ENCODE measurements at places on chromosomes 2 and 18.

- DNase-seq, result peak; percentile 30
Observed at GRCh38 chr18:677951-678381, 20.5 kb downstream of the TYMS start.

DNA sequence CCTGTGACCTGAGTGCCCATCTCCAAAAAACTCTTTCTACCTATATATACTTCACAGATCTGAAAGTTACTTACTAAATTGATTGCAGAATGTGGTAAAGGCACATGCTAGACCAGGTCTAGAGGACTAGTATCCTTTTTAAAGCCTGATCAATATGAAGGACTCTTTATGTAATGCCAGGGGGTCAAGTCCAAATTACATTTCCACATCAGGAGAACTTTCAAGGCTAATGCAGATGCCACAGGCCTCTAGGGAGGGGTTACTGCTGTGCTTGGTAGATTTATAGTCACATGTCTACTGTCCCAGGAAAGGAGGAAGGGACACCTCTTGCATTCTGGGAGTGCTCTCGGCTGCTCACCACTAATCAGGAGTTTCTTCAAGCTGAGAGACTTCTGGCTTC lies 118.4 kb upstream of the NOSTRIN start:
- DNase-seq, result no peak

DNA sequence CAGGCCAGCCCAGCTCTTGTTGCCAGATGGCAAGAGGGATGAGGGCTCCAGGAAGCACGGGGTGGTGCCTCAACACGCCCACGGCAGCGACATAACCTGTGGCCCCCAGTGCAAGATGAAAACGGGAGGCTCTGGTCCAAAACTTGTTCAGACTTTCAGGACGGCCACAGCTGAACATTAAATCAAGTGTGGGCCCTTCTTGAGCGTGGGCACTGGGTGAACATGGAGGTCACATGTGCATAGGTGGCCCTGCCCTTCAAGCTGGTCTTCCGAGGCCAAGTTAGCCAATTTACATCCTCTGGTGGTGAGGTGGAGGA lies 77.5 kb downstream of the NDUFA10 start:
- DNase-seq, result no peak

DNA sequence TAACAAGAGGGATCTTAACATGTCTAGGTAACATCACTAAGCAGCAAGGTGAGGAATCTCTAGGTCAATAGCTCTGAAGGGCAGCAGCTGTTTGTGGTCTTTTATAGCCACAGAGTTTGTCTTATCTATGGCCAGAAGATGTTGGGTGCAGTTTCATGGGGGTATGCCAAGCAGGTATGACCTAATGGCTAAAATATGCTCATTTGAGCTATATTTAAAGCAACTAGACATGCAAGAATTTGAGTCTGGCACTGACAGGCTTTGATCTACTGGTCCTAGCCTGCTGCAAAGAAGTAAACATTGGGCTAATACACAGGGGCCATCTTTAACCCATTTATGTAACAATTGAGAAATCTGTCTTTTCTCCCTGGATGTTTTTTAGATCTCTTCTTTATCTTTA lies 13.9 kb upstream of the UGP2 start:
- no peak for DNase-seq

DNA sequence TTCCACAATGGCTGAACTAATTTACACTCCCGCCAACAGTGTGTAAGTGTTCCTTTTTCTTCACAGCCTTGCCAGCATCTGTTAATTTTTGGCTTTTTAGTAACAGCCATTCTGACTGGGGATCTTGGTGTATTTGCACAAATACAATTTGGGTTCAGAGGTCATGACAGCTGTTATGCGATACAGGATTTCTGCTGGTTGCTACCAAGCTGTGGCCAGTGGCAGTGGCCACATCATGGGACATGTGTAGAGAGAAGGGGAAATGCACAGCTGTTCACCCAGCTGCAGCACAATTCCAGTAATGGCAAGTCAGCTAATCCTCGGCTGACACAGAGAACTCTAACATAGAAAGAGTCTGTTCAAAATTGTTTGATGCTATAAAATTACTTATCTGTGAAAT lies 21.0 kb upstream of the SELENOI start:
- no peak for DNase-seq

DNA sequence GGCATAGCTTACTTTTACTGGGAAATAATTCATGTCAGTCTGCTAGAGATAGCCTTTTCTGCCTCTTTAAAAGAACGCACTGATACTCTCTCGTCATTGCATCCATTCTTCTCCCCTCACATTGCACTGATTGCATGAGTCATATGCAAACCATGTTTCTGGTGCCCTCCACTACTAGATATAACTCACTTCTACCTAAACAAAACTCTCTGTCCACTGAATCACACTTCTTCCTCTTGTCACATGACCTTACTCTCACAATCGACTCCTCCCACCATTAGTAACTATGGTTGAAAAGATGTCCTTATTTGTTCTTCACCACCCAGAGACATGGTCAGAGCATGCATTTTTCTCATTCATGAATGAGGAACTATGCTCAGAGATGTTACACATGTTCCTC lies 158.0 kb downstream of the CSRNP3 start:
- DNase-seq, result no peak

DNA sequence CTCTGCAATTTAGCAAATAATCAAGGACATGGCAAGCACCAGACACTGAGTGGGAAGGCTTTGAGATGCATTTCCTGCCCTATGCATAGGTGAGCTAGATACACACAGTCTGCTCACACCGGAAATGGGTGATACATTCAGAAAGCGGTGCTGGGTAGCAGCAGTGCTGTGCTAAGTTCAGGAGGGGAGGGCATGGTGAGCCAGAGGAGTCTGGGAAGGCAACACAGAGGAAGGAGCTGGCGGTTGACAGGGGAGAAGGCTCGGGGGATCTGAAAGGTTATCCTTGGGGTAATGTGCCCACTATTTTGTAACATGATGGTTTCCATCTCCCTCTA lies 57.4 kb upstream of the EPAS1 start:
- DNase-seq, result no peak

DNA sequence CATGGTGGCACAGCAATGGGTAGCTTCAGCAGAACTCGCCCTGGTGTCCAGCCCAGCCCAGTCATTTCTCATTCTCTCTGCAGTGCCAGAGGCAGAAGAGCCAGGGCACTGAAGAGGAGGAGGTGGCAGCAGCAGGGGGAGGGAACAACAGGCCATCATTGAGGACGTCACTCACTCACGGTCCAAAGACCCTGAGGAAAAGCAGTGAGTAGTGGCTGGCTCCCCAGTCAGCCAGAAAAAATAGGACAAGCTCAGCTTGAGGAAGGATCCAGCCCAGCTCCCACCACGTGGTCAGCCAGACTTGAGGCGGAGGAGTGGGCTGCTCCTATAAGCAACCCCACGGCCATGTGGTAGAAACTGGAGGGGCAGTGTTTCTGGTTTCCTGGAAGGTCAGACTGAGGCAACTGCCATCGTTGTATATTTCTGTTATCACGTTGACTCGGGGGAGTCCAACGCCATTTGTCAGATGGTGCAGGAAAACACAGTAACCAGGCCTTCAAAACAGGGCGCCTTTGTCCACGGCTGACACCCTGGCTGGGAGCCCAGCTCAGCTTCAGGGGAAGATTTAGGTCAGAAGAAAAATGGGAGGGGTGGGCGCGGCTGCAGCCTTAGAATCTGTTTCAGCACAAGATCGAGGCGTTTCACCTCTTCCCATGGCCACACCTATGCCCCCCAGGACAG lies 19.0 kb upstream of the TMEM247 start:
- peak; percentile 68 for DNase-seq

DNA sequence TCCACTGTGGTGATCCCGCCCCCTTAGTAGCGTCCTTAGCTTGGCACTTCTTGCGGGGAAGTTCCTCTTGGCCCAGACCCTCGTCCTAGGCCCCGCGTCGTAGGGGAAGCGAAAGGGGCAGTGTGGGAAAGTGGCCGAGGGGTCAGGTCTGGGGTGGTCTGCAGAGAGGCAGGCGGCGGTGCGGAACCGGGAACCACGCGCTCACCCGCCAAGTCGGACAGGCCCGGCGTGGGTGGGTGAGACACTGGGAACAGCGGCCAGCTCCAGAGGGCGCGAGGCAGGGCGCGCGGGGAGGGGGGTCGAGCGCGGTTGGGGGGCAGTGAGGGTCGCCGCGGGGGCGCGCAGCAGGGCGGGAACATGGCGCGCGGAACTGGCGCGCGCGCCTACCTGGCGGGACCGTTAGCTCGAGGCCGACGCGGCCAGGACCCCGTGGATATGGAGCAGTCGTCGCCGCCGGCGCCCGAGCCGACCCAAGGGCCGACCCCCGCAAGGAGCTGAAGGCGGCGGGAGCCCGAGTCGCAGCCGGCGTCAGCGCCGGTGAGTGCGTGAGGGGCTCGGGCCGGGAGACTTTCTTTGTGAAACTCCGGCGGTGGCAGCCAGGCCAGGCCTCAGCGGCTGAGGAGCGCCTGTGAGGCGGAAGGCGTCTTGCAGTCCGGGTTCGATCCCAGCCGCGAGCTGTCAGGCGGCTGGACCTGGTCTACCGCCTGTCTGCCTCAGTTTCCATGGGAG lies 2896.7 kb upstream of the TEKT4 start:
- no peak for DNase-seq

DNA sequence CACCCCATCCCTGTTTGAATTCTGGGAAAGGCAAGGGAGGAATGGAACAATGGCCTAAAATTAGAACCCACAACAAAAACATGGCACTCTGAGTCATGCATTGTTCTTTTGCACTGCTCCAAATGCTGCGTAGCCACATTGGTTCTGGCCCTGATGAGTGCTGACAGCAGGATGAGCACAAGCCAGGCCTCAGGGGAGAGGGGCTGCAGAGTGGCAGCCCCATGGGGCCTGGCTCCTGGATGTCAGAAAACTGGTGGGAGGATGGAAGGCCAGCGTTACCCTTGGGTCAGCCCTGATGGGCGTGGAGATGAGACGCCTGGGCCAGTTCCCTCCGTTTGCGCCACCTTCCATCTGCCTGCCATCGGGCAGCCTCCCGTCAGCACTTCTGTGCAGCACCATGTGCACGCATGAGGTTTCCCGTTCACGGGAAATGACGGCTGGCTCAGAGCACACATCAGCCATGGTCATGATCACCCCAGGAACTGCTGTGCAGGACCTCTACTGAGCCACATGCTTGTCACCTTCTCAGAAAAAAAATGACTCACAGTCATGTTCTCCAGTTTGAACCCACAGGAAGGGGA lies 65.6 kb downstream of the CYP26B1 start:
- no peak for DNase-seq

GRCh38 chr2:25979001-25979400 lies 3.3 kb downstream of the KIF3C start:
- no peak for DNase-seq

DNA sequence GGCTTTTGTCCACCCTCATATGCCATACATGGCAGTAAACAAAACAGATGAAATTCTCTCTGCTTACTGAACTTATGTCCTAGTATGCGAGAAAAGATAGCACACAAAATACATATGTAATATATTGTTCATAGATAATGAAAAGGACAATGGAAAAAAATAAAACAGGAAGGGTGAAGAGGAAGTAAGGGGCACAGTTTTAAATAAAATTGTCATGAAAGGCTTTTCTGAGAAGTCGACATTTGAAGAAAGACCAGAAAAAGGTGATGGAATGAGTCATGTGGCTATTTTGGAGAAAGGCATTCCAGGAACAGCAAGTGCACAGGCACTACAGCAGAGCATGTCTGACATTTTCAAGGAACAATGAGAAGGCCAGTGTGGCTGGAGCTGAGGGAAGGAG lies 56.4 kb downstream of the KCNH7 start:
- no peak for DNase-seq

DNA sequence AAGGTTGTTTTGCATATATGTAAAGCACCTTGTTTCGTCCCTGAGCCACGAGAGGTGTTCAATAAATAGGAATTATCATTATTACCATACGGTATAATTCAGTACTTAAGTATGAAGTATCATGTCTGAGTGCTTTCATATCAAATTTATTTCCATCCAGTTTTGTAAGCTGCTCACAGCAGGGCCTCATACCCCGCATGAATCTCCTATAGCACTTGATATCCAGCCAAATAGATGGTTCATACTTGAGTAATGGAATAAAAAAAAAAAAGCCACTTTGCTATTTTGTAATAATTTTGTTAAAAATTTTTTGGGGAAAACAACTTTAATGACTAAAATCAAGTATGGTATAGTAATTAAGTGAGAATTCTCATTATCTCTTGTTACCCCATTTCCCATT lies 160.8 kb upstream of the NOSTRIN start:
- DNase-seq, result no peak

GRCh38 chr18:77772177-77772576 lies 522.5 kb downstream of the GALR1 start:
- DNase-seq, result no peak

GRCh38 chr2:85255813-85256594 lies 71.8 kb downstream of the TGOLN2 start:
- DNase-seq, result no peak

- DNase-seq, result no peak
Observed at GRCh38 chr2:23859983-23860382, 66.9 kb downstream of the ATAD2B start.

- DNase-seq, result no peak
Observed at GRCh38 chr2:184728411-184728810, 130.1 kb downstream of the ZNF804A start.

DNA sequence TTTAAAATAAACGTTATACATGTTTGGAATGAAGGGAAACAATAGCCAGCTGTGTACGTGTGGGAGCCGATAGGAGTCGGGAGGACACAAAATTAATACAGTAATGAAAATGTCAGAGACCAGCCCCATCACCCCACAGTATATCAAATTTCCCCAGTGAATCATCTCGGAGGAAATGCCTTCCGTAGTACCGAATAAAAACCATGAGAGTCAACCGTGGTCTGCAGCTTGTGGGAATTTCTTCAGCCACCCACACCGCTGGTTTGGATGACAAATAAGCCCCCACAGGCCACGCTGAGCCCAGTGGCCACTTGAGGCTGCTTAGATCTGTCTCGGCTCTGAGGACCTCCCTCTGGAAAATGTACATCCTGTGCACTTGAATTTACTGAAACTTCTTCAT lies 133.7 kb downstream of the COL6A3 start:
- DNase-seq, result no peak

DNA sequence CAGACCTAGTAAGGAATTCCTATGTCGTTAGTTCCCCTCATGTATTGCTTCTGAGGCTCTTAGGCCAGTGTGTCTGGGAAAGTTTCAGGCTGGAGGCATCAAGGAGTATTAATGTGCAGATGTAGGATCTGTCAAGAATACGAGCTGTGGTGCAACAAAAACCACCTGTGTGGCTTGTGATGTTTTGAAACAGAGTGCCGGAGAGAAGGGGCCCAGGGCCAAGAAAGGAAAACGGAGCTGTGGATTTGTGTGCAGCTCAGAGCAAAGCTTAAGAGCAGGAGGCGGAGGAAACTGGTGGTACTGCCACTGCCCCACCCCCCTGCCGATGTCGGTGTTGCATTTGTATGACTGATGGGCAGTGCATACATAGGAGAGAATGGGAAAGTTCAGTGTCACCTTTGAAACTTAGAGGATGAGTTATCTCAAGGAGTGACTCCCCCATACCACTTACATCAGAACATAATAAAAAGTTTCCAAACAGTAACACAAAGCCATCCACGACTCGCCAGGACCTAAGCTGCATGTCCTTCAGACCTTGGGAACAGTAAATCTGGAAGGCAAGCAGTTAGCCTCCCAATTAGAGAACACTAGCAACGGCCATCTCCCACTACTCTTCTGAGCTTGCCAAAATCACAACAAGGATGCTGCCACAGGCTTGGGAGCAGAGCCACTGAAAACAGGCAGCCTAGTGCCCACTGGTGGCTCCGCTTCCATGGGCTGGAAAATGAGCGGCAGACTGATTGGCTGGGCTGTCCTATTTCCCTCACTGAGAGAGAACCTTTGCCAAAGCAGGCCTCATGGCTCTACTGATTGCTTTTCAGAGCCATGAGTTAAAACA lies 152.7 kb upstream of the NT5C1B start:
- no peak for DNase-seq
